NCI-H187 treated with DMSO at 0.1 percent for 48 hours (cell line): ENCODE measurements at places on chromosomes 13 and 19.
A peak's percentile ranks its signal among the peaks of the same experiment; 100 is the strongest.

DNA sequence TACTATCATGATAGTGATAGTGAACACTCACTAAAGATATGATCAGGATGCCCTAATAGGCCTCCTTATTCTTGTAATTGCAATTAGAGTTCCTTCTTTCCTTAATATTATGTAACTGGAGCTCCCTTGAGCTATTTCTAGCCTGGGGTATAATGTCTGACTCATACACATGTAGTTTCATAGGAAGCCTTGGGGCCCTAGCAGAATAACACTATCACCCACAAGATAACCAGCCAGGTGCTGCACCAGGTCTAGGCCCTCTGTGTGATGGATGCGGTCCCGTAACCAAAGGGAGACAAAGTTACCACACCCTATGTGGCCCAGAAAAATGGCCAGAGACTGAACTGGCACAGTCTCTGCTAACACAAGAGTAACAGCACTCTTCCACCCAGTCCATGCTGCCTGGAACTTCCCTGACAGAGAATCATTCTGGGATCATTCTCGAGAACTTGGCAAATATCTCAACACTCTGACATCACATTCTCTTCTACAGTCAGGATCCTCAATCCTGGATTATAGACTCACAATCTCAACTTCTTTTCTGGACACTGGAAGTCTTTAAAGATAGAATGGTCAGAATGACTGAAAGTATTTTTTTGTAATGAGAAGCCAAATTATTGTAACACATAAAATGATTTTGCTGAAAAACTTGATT is 32.6 kb upstream of the IGFL4 start:
- no peak for DNase-seq

- DNase-seq = no peak
Observed at GRCh38 chr19:39692166-39692565, 12.1 kb upstream of the LGALS14 start.

DNA sequence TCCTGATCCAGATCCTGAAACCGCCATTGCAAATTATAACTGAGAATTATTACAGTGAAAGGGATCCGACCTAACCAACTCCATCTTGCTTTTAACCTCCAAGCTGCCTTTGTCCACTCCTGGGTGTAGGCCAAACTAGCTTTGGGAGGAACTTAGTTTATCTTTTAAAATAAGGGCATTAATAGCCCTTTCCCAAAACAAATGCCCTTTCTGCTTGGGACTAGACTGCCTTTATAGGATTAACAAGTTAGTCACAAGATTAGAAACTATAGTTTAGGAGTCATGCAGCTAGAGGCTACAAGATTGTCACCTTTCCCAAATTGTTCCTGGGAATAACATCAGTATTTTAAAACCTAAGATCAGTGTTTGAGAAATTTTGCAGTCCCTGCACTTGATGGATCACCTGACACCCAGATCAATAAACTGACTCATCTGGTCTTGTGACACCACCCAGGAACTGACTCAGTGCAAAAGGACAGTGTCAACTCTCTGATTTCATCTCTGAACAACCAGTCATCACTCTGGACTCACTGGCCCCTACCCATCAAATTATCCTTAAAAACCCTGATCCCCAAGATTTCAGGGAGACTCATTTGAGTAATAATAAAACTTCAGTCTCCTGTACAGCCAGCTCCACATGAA is 4.1 kb upstream of the ZNF841 start:
- DNase-seq = no peak

DNA sequence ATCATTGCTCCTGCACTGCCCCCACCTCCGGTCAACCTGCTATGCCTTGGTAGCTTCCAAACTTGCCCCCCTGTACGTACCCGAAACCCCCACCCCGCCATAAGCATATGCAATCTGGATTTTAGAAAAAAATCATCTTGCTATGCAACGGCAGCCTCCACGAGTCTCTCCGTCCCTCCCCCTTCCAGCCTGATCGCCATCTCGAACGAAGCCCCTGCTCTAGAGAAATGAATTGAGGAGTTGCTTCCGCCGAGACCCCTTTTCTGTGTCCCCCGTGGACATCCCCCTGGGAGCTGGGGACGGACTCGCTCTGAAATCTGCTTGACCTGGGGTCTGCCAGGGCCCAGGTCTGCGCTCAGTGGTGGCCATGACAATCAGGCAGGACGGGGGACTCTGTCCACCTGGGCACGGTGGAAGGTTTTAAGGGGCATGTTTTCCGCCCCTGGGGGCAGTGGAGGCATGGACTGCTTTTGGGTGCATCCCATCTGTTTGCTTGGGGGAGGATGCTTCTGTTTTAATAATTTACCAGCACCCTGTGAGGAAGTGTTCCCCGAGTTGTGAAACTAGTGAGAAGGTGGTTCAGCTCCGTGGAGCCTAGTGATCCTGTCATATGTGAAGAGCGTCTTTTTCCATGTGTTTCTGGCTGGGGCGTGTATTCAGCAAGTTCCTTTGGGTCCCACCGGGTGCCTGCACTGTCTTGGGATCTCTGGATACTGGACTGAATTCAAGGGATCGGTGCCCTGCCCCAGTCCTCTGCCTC is 1.0 kb downstream of the KDM4B start:
- no peak for DNase-seq

DNA sequence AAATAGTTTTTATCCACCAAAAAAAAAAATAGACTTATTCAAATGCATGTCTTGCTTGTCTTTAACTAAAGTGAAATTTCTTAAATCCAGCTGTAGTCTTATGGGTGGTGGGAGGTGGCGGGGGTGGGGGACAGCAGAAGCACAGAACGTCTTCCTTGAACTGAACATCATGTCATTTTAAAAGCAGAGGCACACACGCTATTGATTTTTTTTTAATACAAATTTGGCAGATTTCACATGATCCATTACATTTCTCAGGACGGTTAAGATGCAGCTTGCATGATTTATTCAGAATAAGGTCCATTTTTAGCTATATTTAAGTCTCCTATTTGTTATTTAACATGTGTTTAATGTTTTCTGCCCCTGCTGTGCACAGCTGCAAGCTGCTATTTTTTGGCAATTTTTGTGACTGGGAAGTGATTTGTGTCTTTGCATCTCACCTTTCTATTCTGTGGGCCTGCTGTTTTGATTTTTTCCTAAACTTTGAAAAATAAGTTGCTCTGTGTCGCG is 274.0 kb downstream of the TSHZ3 start:
- no peak for DNase-seq

DNA sequence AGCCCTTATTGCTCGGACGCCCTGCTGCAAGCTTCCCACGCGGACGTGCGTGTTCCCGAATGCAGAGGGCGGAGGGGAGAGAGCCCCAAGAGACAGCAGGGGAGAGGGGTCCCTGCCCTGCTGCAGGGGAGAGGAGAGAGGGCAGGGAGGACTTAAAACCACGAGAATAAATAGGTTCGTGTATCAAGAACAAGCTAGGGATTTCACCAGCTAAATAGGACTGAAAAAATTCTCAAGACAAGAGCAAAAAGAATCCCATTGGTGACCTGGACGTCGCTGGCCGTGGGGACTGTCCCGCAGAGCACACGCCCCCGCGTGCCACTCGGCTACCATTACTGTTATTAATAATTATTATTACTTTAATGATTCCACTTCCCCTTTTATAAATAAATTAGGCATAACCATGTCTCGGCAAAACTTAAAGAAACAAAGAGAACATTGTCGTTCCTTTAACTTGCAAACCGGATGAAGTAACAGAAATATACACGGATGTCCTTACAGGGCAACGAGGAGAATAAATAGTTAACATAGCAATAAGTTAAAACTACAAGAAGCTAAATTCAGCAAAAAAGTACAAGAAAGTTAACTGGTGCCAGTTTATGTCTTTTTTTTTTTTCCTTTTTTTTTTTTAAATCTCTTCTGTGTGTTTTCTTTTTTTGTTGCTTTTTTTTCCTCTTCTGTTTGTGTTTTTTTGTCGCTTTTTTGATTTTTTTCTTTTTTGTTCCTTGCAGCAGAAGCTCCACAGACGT is 16.6 kb downstream of the PRKCSH start:
- DNase-seq = no peak

DNA sequence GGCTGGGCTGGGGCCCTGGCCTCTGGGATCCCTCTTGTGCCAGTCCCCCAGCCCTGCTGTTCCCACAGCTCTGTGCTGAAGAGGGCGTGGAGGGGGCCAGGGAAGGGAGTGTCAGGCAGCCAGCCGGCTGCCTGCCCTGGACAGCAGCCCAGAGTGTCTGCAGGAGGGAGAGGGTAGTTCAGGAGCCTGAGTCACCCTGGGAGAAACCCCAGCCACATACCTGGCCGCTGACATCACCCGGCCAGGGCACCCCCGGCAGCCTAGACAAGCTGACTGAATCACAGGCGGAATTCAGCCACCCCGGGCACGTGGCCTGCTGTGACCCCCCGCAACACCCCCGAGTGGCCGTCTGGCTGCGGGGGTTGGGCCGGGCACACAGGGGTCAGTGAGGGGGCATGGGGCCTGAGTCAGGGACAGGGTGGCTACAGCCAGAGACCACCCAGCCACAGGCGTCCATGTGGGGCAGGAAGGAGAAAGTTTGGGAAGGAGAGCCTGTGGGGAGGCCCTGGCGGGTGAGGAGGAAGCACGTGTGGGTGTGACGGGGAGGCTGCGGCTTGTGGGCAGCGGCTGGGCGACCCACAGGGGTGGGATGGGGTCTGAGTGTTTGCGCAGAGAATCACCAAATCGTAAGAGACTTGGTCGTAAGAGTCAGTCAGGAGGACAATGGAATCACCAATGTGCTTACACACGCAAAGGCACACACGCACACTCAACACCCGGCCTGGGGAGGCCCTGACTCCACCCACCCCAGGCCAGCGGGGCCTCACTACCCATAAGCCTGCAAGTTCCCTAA is 11.9 kb upstream of the FOSB start:
- no peak for DNase-seq

DNA sequence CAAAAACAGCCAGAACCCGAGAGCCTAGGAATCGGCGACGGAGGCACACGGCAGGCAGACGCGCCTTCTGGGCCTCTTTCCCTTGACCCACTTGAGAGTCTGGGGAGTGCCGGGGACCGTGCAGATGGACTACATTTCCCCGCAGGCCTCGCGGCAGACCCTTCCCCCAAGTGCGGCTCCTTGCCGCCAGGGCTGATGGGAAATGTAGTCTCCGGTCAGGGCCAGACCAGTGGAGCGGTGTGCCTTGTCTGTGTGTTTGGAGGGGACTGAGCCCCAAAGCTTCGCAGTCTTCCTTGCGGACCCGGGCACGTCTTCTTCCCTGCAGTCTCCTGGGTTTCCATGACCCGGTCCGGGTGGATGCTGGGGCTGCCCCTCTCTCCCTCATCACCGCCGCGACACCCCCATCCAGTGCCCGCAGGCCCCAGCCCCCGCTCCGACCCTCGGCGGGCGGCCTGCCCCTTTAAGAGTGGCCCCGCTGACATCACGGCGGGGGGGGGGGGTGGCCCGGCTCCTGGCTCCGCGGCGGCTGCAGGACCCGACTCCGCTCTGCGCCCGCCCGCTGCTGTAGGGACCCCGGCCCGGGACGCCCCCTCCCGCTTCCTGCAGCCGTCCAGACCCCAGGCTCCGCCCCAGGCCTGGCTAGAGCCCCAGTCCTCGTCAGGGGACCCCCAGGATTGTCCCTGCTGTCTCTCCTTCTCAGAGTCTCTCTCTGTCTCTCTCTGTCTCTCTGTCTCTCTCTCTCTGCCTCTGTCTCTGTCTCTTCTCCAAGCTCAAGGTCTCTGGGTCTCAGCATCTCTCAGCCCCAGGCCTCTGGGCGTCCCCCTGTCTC is 758 bp upstream of the CACNG7 start:
- no peak for DNase-seq

DNA sequence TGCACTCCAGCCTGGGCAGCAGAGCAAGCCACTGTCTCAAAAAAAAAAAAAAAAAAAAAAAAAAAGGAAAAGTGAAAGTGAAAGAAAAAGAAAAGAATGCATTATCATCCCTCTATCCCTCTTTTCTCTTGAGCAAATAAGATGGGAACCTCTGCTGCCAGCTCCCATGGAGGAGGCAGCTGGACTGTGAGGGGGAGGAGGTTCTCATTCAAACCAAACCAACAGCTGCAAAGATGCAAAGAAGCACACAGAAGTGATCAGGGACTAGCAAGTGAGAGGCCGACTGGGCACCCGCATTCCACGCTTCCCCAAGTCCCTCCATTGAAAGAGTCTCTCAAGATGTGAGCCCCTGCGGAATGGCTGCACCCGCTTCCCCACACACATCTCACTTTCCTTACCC is 63.5 kb downstream of the TSHZ3 start:
- no peak for DNase-seq

DNA sequence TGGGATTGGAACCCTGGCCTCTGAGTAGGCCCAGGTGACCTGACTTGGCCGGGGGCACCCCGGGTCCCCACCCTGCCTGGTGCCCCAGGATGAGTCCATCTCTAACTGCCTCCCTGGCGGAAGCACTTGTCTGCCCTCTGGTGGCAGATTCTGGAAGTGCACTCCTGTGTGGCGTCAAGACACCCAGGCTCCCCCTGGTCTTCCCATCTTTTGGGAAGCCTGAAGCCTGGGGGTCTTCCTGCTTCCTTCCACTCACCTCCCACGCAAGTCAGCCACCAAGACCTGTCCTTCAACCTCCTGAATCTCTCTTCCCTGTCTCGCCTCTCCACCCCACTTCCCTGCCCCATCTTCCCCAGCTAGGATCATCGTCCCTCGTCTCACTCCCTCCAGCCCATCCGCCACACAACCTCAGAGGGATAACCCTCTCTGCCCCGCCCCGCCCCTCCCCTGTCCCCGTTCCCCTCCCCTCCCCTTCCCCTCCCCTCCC is 7.4 kb downstream of the RABAC1 start:
- no peak for DNase-seq

DNA sequence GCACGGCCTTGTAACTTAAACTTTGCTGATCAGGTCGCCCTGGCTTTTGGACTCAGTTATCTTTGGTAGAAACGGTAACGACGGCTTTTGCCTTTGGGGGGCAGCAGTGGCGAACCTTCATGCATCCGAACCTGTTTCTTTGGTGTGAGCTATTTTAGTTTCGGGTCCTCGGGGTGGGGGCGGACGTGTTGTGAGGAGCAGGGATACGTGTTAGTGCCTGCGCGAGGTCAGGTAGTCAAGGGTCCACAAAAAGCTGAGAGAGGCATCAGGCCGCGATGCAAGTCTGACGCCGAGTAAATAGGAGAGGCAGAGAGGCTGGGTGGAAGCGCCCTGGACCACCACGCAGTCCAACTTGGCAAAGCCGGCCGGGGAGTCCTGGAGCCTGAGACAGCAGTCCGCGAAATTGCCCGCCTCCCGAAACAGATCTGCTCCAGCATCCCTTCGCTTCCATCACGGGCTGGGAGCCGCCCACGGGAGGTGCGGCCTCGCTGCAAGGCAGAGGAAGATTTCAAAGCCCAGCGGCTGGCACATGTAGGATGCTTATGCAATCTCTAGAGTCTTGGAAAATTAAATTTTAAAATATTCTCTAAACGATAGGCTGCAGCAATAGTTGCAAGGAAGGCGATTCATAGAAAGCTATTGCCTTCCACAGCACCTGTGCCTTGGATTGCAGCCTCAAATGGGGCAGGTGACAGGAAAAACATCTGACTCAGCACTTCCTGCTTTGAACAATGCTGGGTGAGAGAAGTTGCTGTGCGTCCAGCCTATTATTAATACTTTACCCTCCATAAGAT is 4.6 kb upstream of the TPP2 start:
- peak; percentile 51 for DNase-seq

GRCh38 chr19:49677901-49678674 is 1.0 kb downstream of the PRMT1 start:
- no peak for DNase-seq

GRCh38 chr13:66102864-66103263 is 1127.3 kb downstream of the PCDH9 start:
- no peak for DNase-seq

GRCh38 chr19:54462047-54462654 is 1.4 kb downstream of the LENG9 start:
- no peak for DNase-seq
